Stimulated activated CD8-positive, alpha-beta memory T cell treated with anti-CD3 and anti-CD28 coated beads, Interleukin-7, amount 100 ng/mL, for 48 hours (primary cell): ENCODE measurements at places on chromosomes 13 and 19.

GRCh38 chr19:54023191-54023590 lies 31.8 kb downstream of the CACNG6 start:
- no peak for DNase-seq

DNA sequence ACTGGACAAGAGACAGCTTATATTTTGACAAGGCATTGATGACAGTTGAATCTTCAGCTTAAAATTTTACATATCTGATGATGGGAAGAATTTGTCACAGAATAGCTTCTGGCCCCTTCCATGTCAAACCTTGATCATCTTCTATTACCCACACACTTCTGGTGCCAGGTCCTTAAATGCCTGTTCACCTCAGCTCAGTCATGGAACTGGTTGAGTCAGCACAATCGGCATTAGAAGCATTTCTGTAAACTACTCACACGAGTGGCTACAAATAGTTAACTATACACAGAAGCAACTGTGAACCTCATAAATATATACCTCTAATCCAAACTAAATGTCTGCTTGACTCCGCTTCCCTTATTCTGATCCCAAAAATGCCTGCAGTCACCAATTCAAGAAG lies 161.2 kb downstream of the FOXO1 start:
- DNase-seq, result no peak

DNA sequence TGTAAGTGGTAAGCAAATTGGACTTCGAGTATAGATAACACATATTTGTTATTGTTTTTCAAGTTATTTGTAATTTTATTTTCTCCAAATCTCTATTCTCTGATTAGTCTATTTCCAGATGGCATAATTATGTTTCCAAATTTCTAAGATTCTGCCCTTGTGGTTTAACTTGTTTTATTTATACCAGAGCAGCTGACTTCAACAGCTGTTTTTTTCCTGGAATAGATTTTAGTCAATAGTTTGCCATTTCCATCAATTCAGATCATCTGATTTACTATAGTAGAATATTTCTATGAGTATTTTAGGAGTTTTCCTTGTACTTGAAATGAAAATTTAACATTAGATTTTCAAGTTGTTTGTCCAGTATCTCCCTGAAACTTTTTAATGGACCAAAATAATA lies 848.7 kb upstream of the MIR17HG start:
- no peak for DNase-seq

DNA sequence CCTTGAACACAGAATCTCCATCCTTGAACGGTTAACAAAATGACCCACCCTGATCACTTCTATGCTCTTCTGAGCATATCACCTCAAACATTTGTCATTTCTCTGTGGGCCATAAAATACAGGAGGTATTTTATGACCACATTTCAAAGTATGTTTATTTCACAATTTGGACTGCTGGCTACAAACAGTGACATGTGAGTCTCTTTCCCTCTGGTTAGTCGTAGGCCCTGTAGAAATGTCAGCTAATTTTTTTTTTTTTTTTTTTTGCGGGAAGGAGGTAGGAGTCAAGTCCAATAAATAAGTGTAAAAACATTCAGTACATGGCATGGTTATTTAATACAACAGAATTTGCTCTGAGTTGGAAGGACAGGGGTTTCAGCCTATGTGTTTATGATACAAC lies 70.7 kb downstream of the FOXO1 start:
- DNase-seq, result no peak

GRCh38 chr19:41308450-41309179 lies 1.4 kb upstream of the CCDC97 start:
- DNase-seq, result peak; percentile 67

DNA sequence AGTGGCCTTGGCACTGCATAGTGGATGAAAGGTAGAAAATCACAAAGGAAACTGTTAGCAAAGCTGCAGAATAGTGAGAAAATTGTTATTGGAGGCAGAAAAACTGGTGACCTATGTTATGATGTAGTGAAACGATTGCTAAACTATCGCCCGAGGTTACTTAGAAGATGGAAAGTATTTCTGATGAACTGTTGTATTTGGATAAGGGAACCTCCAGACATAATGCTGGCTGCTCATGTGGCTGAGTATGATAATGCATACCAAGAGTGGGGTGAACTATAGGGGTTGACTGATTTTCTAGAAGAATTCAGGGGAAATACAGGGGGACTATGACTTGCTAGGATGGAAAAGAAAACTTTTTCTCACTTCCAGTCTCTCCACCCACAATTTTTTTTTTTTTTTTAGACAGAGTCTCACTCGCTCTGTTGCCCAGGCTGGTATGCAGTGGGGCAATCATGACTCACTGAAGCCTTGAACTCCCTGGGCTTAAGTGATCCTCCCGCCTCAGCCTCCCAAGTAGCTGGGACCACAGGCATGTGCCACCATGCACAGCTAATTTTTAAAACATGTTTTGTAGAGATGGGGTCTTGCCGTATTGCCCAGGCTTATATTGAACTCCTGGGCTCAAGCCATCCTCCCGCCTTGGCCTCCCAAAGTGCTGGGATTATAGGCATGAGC lies 4.4 kb upstream of the EID2 start:
- no peak for DNase-seq

DNA sequence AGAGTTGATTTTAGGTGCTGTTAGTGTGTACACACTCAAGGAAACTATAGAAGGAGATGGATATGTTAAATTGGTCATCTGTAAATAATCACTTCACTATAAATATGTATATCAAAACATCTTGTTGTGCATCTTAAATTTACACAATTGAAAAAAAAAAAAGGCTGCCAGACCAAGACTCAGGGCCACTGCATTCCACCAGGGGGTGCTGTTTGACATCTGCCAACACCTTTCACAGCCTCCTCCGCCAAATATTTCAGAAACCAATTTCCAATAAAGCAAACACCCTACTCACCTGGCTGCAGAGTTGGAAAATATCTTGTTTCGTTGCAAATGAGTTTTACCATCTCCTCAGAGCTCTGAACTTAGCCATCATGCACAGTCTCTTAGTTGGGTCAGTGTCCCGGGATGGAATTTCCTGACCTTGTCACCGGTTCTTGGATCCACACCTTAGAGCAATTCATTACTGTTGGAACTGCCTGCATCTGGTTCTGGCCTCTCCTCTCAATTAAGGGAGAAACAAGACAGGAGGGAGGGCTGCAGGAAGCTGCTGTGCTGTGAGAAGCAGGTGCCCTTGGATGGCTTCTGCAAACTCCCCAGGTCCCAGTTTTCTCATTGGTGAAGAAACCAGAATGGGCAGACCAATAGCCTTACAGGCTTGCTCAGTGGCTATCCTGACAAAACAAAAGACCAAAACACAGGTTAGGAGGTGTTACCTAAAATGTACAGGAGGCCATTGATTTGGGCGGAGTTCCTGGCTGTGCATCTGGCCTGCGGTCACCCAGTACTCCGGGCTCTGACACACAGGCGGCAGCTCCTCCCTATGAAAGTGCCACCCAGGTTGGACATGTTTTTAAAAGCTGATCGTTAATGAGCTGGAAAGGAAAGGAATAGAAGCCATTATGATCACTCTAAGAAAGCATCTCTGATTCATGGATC lies 746.6 kb downstream of the UQCRFS1 start:
- peak; percentile 43 for DNase-seq

DNA sequence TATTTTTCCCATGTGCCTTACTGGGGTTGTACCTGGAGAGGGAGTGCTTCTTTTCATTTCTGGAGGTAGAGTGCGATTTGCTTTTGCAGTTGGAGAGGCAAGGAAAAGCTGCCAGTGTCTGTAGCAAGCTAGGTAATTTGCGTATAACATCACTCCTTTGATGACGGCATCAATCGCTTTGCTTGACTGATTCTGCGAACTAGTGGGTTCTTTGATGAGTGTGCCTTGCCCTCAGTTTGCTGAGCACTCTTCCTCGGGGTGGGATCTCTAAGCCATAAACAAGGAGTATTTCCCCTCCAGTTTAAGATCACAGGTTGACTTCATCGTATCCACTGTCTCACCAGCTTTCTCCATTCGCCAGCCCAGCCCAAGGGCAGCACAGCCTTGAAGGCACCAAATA lies 344.5 kb downstream of the KCNRG start:
- DNase-seq, result no peak

DNA sequence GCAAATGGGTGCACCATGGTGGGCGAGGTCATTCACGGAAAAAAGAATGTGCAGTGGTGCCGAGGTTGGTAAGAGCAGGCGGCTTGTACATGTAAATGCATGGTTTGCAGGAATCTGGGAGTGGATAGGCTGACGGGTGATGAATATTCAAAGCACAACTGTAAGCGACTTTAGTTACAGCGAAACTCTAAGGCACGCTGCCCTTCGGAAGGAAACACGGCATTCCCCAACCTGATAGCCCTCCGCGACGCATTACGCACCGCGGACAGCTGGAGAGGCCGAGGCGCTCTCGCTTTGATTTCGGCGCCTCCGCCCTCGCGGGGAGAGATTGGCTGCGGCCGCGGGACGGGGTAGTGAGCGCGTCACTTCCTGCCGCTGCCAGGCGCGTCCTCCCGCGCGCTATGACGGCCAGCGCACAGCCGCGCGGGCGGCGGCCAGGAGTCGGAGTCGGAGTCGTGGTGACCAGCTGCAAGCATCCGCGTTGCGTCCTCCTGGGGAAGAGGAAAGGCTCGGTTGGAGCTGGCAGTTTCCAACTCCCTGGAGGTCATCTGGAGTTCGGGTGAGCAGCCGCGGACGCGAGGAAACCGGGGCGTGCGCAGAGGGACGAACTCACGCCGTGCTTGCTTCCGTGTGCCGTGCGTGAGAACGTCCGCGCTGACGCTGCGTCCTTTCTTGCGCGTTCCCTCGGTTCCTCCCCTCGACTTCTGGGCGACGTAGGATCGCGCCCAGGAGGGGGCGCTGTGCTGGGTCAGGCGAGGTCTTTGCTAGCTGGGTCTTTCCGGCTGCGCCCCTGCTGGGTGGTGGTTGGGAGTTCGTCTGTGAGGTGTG lies at the start of gene NUDT15:
Gene NUDT15, plus strand, starts transcription at position 381 of the 828 bp plus-strand sequence. Its CDS starts 21 bp downstream, at position 402.
- peak; percentile 90 for DNase-seq

DNA sequence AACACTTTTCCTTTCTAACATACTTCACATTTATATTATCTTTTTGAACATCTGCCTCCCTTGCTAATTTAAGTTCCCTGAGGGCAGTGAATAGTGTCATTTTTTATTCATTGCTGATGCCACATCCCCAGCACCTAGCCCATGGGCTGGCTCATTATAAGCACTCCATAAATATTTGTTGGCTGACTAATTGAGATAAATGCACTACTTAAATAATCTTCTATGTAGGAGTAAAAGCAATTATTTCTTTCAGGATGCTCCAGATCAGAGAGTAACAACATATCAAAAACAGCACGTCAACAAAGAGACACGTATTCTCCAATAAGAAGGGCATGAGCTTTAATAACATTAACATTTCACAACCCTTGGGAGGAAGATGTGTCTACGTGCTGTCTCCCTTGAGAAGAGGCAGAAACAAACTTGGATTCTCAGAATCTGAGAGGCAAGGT lies 228.2 kb downstream of the LHFPL6 start:
- no peak for DNase-seq
